T-helper 2 cell (primary cell): ENCODE measurements at places on chromosomes 7 and 10.
A peak's percentile ranks its signal among the peaks of the same experiment; 100 is the strongest.

DNA sequence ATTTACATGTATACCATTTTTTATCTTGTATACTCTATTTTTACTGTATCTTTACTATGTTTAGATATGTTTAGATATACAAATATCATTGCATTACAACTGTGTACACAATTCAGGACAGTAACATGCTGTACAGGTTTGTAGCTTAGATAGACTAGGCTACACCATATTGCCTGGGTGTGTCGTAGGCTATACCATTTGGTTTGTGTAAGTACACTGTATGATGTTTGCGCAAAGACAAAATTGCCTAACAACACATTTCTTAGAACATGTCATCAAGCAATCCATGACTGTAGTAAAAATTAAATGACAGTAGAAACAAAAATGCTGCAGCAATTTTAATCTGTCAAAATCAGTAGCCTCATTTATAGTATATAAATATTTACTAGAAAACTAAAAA lies 812.2 kb downstream of the GRM8 start:
- DNase-seq, result no peak

GRCh38 chr7:7858559-7858958 lies 110.0 kb upstream of the GLCCI1 start:
- no peak for DNase-seq

- no peak for DNase-seq
These were observed 46.7 kb upstream of the RBM33 start for GRCh38 chr7:155597753-155598140.

DNA sequence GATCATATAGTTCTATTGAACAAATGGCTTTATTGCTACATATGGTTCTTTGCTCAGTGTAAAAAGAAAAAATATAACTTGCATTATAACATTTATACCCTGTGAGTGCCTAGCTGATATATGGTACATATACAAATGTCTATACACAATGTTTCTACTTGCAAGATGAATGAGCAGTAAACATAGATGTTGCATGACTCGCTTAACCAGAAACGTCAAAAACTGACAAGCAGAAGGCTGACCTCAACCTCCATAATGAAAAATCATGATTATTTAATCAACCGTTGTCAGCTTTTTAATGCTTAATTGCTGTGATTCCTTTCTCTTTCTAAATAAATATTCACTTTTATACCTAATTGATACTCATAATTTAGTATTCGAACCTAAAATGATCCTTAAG lies 183.3 kb downstream of the PTN start:
- no peak for DNase-seq

GRCh38 chr10:131905603-131906268 lies 4.9 kb downstream of the PPP2R2D start:
- no peak for DNase-seq

- DNase-seq, result no peak
These were observed 38.3 kb downstream of the CFAP58 start for GRCh38 chr10:104391969-104392296.

DNA sequence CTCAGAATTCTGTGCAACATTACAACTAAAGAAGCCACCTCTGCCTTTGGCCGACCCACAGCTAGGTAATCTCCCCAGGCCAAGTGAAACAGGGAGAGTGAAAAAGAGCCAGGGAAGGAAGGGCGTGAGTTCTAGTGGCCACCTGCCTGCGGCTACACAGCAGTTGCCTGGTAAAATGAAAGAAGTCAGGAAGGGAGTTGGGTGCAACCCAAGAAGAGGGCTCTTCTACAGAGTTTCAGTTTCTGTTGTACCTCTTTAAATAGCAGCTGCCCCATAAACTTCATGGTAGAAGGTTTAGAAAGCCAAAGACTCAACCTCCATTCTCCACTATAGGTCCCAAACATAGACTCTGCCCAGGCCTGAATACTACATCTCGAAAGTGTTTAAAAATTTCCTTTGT lies 76.2 kb upstream of the TMEM168 start:
- DNase-seq, result no peak

GRCh38 chr7:112232212-112232978 lies 25.9 kb downstream of the ZNF277 start:
- DNase-seq, result no peak

- peak; percentile 38 for DNase-seq
These were observed 139.0 kb upstream of the MKLN1 start for GRCh38 chr7:131188367-131189339.

DNA sequence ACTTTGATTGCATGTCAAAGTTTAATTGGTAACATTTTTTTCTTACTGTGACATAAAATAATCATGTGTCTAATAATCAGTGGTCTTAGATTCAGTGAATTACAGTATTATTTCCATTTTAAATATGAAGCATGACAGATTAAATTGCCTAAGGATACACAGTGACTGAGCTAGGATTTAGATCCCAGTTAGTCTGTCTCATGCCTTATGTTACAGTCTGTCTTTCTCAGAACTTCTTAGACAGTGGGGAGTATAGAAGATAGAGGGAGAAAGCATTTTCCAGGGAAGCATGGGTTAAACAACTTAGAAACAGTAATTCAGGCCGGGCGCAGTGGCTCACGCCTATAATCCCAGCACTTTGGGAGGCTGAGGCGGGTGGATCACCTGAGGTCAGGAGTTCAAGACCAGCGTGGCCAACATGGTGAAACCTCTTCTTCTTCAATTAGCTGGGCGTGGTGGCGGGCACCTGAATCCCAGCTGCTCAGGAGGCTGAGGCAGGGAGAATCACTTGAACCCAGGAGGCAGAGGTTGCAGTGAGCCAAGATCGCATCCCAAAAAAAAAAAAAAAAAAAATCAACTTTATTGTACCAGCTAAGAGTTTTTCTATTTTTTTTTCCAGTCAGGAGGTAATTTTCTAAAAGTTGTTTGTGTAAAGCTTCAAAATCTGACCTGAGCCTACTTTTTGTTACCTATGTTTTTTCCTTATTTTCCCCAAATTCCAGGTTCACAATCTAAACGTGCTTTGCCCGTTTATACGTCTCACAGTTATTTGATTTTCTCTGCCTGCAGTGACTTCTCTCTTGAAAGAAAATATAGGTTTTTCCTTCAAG lies 3.3 kb downstream of the CASD1 start:
- DNase-seq, result no peak

GRCh38 chr10:3292636-3293035 lies 120.1 kb upstream of the PITRM1 start:
- no peak for DNase-seq

DNA sequence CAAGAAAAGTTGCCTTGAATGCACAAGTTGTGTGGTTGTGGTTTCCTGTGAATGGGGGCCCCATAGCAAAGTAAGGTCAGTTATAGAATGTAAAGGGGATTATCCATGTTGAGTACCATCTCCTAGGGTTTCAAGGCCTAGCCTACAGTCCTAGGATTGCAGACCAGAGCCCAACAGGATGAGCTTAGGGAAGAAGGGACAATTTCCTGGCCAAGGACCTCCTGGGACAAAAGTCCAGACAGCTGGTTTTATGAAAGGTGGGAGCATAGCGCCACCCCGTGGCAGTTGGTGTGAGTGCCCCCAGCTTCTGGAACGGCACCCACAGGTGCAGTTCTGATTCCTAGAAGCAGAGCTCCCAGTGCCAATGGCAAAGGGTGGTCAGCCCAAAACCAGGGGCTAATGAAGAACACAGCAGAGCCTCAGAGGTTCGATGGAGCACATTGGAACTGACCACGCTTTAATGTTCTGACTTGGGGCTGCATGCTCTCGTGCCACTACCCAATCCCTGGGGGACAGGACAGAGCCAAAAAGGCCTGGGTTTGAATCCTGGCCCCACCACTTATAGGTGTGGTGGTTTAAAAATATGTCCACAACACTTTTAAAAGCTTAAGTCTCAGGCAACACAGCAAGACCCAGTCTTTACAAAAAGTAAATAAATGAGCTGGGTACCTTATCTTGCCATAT lies 25.8 kb upstream of the TMEM120A start:
- DNase-seq, result peak; percentile 41

- no peak for DNase-seq
These were observed 48.4 kb upstream of the BET1 start for GRCh38 chr7:94052398-94053180.

DNA sequence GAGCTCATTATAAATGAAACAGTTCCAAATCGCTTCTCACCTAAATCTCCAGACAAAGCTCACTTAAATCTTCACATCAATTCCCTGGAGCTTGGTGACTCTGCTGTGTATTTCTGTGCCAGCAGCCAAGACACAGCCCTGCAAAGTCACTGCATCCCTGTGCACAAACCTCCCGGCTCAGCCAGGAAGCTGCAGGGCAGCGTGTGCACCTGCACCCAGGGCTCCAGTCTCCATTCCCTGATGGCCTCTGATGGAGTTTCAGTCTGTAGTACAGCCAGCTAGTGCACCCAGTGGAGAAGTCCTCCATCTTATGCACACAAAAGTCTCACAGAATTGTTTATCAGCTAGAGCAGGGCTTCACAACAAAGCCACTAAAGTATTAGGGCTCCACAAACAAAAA lies 51.1 kb upstream of the PRSS58 start:
- DNase-seq, result no peak

- no peak for DNase-seq
These were observed 283.0 kb downstream of the HDAC9 start for GRCh38 chr7:18778594-18778993.

- no peak for DNase-seq
These were observed 16.7 kb downstream of the WDR91 start for GRCh38 chr7:135194494-135195095.

DNA sequence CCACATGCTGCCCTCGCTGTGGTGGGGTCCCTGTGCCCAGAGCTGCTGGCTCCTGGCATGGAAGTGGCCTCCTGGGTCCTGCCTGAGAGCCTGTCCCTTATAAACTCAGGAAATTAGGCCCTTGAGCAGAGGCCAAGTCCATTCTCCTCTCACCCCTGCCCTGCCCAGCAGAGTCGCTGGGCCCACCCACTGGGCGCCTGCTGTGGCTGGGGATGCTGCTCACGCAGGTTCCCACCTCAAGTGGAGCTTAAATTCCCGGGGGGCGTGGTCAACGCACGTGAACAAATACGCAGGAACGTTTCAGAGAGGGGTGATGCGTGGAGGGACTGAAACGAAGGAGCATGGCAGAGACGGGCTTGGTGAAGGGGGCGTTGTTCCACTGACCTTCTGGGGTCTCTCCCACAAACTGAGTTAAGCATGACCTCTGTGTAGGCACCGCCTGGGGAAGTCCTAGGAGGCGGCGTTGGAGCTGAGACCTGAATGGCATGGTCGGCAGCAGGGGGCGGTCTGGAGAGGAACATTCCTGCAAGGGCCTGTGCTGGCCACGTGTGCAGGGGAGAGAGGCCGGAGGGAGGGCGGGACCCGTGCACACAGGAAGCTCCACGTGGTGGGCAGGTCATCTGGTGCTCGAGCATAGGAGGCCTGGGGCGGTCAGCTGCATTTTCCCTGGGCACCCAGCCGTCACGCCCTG lies 27.9 kb downstream of the FAM20C start:
- no peak for DNase-seq

GRCh38 chr7:85413718-85414117 lies 226.9 kb upstream of the SEMA3D start:
- no peak for DNase-seq
